Esophagus squamous epithelium (tissue), 5 donors: ENCODE measurements at places on chromosomes 7 and 10.

GRCh38 chr7:2357165-2357564, 2.5 kb downstream of the EIF3B start:
- DNase-seq: no peak

DNA sequence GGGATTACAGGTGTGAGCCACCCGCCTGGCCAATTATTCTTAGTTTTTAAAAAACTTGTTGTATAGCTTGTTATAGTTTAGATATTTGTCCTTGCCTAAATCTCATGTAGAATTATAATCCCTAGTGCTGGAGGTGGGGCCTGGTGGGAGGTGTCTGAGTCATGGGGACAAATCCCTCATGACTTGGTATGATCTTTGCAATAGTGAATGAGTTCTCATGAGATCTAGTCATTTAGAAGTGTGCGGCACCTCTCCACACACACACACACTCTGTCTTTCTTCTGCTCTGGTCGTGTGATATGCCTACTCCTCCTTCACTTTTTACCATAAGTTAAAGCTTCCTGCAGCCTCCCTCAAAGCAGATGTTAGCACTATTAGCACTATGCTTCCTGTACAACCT, 37.2 kb downstream of the FAM149B1 start:
- no peak for DNase-seq

DNA sequence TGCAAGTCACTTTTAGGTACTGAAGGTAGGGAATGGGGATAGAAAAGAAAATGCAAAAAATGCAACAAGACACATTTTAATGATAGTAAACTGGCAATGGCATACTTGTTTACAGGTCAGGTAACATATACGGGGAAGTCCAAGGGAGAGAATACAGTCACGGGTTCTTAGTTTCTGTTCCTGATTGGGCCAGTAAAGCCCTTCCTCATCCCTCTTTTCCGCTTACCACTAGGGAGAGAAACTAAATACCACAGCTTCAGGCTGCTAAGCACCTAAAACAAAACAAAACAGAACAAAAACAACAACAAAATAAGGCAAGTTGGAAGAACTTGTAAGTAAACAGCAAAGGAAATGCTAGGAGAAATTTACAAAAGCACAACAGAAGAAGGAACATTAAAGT, 65.2 kb upstream of the OGDHL start:
- DNase-seq: no peak

GRCh38 chr7:154770962-154771361, 232.0 kb downstream of the PAXIP1 start:
- DNase-seq: no peak
